ENCODE measurements at places on chromosomes 5 and 9.

GRCh38 chr5:172322028-172322965 lies 38.7 kb upstream of the UBTD2 start:
- no peak for DNase-seq

DNA sequence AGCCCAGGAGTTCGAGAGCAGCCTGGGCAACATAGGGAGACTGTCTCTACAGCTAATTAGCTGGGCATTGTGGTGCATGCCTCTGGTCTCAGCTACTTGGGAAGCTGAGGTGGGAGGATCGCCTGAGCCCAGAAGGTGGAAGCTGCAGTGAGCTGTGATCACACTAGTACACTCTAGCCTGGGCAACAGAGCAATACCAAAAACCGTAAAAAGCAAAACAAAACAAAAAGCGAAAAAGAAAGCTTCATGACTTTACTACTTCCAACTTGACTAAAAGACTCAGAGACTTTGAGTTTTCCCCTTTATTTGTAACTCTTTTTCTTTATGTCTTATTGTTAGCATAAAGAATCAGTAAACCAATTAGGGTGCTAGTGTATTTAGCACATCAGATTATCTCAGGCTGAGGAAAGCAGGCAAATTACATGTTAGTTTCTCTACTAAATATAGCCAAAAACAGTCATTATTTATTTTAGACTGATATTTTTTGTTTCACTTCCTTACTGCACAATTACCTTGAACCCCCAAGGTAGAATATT lies 5.4 kb downstream of the RAD17 start:
- DNase-seq = no peak

GRCh38 chr5:131019111-131019510 lies 145.9 kb downstream of the HINT1 start:
- DNase-seq = no peak

DNA sequence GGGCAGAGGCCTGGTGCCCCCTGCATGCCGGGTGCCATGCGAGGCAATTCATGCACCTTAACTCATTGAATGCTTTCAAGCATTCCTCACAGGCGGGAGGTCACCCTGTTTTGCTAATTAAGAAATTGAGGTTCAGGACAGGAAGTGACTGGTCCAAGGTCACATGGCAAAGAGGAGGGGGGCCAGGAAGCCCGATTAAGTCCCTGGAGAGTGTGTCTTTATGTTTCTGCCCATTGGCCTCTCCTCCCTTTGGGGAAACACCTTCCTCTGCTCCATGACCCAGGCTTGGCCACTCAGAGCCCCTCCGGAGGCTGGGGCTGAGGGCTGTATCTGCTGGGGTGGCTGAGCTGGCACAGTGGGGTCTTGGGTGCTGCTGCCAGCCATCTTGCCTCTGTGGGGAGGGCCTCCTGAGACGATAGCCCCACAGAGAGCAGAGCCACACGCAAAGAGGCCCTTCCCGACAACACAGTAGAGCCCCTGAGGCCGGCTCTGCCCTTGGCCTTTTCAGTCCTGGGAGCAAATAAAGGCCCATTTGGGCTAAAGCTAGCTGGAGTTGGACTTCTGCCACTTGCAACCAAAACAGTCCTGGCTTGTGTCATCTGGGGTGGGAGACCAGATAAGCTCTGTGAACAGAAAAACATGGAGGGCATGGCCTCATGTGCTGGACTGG lies 90.8 kb upstream of the NEURL1B start:
- no peak for DNase-seq

DNA sequence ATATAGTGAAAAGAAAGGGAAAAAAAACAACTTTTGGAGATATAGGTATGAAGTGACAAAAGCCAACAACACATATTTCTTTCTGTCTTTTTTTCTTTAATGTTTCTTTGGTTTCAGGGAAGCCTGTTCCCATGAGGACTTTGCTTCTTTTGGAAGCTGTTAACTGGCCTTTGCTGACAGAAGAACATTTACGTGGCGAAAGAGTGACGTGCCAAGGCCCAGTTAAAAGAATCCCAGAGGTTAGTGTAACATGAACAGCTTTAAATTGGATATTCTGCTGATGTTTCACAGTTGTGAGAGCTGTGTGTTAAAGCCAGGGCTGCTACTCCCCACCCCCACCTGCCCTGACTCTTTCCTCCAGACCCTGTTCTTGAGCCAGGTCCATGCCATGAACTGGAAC lies 275.9 kb downstream of the CRB2 start:
- no peak for DNase-seq

All from amniotic epithelial cell (primary cell).